ENCODE measurements at places on chromosomes 7 and 10.

- DNase-seq: no peak
Measured at GRCh38 chr7:90626013-90626412, 29.9 kb downstream of the CDK14 start.

- DNase-seq: no peak
Measured at GRCh38 chr10:92848037-92848440, 281 bp upstream of the EXOC6 start.

- DNase-seq: no peak
Measured at GRCh38 chr7:18656362-18656761, 160.8 kb downstream of the HDAC9 start.

- DNase-seq: no peak
Measured at GRCh38 chr7:122363144-122363543, 58.6 kb upstream of the FEZF1 start.

GRCh38 chr7:121633186-121633585, 237.1 kb upstream of the FAM3C start:
- no peak for DNase-seq

DNA sequence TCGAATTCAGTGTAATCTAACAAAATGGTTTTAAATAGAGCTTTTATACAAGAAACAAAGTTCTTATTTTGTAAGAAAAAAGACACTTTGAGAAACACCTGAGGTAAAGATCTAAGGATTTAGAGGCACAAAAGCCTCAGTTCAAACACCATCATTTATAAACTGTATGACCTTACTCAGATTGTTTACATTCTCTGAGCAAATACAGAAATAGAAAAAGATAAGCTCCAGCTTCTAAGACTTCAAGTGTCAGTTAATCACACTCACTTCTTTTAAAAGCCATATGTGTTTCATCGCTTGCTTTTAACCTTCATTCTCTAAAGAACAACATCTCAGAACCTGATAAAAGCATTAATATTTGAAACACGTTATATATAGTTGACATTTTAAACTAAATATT, 27.9 kb downstream of the CADPS2 start:
- DNase-seq: no peak

DNA sequence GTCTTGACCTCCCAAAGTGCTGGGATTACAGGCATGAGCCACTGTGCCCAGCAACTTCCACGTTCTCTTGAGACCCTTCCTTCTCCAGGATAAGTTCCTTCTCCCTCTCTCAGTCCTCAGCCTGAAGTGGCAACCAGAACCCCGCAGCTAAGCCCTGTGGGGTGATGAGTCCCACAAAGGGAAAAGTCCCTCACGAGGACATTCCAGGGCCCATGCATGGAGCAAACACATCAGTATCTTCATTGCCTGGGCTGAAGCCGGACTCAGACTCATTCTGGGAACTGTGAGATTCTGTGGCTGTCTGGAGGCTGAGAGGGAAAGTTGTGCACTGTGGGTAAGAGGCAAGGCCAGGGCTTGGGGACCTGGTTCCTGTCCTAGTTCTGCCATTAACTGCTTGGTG, 622.9 kb downstream of the GALNT17 start:
- no peak for DNase-seq

GRCh38 chr7:72445075-72445474, 32.9 kb upstream of the CALN1 start:
- no peak for DNase-seq

DNA sequence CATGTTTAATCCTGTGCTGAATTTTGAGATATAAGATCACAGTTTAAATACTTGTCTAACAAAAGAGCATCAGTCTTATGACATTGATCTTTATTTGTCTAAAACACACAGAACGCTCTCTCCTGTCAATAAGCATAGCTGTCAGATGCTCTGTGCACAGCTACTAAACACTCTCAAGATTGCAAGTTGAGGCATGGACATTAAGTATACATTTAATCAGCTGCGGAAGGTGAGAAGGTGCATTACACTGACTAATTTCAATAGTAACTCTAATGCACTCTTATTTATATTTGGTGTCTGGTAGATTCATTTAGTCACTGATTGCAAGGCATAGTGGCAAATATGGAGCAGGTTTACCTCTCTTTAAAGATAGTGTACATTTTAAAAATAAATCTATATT, 580.3 kb upstream of the NRP1 start:
- no peak for DNase-seq

GRCh38 chr10:133310399-133310755, 1.7 kb downstream of the ZNF511 start:
- DNase-seq: no peak

- no peak for DNase-seq
Measured at GRCh38 chr7:91630581-91631380, 249.7 kb downstream of the MTERF1 start.

- no peak for DNase-seq
Measured at GRCh38 chr7:100053215-100053614, 3.6 kb downstream of the ZSCAN21 start.

DNA sequence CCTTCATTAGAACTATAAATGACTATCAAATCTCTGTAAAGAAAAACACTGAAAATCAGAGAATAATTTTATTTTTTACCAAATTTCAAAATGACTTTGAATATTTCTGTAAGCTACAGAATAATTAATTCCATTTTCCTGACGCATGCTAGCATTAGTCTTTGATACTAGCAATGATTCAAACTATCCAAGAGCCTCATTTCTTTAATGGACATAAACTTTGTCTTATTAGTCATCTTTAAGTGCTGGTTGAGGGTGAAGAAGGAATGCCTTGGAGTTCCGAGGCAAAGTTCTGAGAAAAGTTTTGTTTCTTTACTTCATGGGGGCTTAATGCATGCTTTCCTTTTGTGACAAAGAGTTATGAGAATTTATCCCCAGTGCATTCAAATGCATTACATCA, 137.3 kb downstream of the AGMO start:
- no peak for DNase-seq

DNA sequence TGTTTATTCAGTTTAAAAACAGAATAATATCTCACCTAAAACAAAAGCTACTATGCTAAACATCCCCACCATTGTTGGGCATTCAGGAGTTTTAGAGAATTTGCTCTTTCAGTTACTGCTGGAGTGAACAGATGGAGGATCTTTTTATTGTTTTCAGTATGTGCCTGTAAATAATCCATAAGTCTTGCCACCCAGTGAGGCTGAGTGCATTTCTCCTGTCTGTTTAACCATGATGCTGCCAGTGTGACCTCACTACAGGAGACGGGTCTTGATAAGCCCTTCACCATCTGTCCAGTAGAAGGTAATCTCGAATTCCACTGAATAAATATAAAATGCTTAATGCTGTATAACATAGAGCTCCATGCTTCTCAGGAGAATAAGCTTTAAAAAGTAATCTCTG, 430.9 kb downstream of the POM121L12 start:
- no peak for DNase-seq

DNA sequence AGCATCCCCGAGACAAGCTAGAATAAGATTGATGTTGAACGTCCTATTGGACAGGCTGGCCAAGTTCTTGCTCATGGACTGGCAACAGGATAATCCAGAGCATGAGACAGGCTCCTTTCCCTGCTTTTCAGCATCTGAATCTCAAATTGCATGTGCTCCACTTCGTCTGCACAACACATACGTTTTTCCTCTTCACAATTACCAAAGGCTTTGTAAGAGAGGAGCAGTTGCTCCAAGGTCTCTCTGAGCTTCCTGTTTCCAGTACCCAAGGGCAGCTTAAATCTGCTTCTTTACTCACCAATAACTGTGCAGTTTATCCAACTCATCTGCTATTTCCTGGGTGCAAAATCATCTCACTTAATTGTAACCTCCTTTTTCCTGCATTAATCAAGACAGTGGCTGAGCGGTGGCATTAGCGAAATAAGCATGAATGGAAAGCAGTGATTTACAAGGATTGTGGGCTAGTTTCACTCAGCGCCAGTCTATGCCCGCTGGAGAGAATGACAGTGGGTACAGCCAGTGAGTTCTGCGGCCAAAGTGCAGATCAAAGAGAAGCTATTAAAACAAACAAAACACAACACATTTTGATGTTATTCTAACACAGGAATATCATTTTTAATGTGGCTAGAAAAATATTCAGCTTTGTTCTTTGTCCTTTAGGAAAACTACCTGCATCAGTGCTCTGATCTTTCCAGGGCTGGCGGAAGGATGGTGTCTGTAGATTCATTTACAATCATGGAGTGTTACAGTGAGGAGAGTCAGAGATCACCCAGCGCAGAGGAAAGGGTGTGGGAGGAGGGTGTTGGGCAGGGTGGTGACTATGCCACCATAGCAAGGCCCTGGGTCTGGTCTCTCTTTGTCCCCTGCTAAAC, 79.8 kb downstream of the CHN2 start:
- no peak for DNase-seq

DNA sequence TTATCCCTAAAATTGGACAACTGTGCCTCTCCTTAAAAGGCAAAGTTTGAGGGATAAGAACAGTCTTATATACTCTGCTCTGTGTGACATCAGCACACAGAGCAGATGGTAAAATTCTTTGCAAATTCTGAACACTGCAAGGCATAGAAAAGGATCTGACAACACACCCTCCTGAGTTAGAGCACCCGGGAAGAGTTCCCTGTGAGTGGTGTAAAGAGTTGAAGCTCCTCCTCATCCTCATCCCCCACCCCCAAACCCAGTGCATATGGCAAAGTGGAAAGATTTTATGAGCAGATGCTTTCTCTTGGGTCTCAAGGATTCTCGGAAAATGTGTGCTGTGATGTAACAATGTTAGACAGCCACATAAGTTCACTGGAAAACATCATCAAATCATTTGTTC, 40.0 kb upstream of the DGKI start:
- no peak for DNase-seq

- DNase-seq: no peak
Measured at GRCh38 chr10:82660205-82660604, 785.2 kb downstream of the NRG3 start.

GRCh38 chr7:54796150-54796549, 37.1 kb upstream of the SEC61G start:
- DNase-seq: no peak

- no peak for DNase-seq
Measured at GRCh38 chr7:40654171-40654570, 519.4 kb downstream of the SUGCT start.

DNA sequence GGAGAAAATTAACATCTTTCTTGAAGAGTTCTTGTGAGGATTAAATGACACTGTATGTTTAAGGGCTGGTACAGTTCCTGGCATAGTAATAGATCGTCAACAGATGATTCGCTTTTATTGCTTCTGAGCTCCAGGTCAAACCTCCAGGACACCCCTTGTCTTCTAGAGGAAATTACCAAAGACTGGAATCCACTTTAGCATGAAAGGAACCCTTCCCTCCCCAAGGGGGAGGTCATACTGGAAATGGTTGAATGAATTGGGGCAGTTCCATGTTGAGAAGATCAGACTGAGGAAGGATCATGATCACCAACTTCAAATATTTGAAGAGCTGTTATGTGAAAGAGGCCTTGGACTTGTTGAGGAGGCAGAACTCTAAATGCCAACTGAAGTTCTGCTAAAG, 8.9 kb downstream of the NFE2L3 start:
- no peak for DNase-seq

GRCh38 chr7:2632733-2633537, 1.1 kb downstream of the TTYH3 start:
- no peak for DNase-seq

GRCh38 chr10:575402-576129, 113.9 kb downstream of the DIP2C start:
- no peak for DNase-seq

Data from activated CD8-positive, alpha-beta memory T cell treated with anti-CD3 and anti-CD28 coated beads for 1 hour (primary cell).